Activated CD8-positive, alpha-beta T cell treated with anti-CD3 and anti-CD28 coated beads, Interleukin-2, amount 10 ng/mL, durations not matched to agents 7 days and 5 days (primary cell): ENCODE measurements at places on chromosomes 2 and 18. TPM values are rescaled to one million over a fixed set of nuclear protein-coding genes. Genes with fewer than 3 reads are reported as not detected.
A peak's percentile ranks its signal among the peaks of the same experiment; 100 is the strongest.

- DNase-seq = peak; percentile 86
These were observed 95.6 kb downstream of the TNFRSF11A start for GRCh38 chr18:62420513-62421209.

- DNase-seq = no peak
These were observed 144.5 kb downstream of the USP34 start for GRCh38 chr2:61326423-61326822.

- DNase-seq = no peak
These were observed 1.7 kb upstream of the ONECUT2 start for GRCh38 chr18:57433482-57433881.

- peak; percentile 55 for DNase-seq
These were observed 93.8 kb downstream of the NRP2 start for GRCh38 chr2:205776139-205776538.

- DNase-seq = no peak
These were observed 154.1 kb downstream of the SOCS6 start for GRCh38 chr18:70442933-70443332.

- no peak for DNase-seq
These were observed 26.4 kb upstream of the GALR1 start for GRCh38 chr18:77223221-77223639.

DNA sequence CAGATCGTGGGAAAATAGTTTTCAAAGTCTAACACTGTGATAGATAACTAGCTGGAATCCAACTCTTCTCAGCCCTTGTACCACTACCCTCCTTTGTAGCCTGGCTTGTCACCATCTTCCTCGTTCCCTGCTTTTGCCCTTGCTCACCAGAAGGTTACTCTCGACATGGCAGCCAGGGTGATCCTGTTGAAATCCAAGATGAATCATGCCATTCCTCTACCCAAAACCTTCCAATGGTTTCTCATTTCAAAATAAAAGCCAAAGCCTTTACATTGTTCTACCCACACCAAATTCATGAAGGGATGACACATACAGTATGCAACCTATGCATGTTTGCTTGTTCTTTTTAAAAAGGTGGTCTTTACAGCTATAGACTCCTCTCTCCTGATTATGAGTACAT is 45.7 kb downstream of the STAT4 start:
- no peak for DNase-seq

DNA sequence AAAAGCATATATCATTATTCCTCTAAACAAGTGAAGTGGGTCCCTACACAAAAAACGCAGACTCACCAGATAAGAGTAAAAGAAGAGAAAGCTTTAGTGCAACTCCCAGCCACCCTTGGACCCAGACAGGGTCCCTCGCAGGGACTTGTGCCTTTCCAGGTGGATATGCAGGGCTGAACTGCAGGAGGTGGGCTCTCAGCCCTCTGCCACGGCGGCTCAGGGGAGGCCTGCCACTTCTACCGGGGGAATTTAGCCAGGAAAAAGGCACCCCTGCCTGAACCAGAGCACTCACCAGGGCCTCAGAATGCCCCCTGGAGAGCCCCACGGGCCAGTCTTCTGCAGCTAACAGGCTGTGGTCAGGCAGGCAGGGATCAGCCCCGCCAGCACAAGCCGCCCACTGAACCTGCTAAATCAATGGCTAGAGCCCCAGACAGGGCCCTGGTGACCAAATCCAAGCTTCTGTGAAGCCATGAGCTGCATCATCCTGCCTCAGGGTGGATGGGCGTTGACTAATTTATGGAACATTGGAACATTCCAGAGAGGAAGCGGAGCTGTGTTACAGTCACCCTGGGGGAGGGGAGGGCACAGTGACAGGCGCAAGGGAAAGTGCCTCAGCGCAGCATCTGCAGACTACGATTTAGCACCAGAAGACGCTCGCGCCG is 209.3 kb downstream of the EIPR1 start:
- no peak for DNase-seq

DNA sequence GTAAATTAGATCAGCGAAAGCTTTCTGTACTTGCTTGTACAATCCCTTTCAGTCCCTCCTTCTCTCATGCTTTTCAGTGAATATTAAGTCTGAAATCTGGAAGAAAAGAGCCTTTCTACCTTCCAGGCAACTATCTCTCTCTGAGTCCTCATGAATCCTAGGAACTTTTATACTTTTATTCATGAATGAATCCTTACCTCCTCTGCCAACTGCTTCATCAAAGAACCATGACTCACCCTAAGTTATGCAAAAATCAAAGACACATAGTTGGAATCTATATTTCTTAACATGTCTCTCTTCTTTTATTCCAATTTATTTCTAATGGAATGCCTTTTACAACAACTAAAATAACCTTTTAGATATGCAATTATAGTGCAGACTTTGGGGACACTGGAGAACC is 394.2 kb downstream of the CLIP4 start:
- DNase-seq = no peak

GRCh38 chr2:20326163-20326780 is 24.4 kb downstream of the PUM2 start:
- peak; percentile 66 for DNase-seq

The IL1R2 gene
- total RNA-seq = not detected

The ARMC9 gene
- 0.92 TPM for total RNA-seq

The ADGRF3 gene
- 5.8 TPM for total RNA-seq
